ENCODE measurements at places on chromosomes 2 and 18.
A peak's percentile ranks its signal among the peaks of the same experiment; 100 is the strongest.

- no peak for DNase-seq
Measured at GRCh38 chr2:49686291-49686690, 532.0 kb upstream of the FSHR start.

- no peak for DNase-seq
Measured at GRCh38 chr2:122514451-122514996, 759.1 kb downstream of the TSN start.

DNA sequence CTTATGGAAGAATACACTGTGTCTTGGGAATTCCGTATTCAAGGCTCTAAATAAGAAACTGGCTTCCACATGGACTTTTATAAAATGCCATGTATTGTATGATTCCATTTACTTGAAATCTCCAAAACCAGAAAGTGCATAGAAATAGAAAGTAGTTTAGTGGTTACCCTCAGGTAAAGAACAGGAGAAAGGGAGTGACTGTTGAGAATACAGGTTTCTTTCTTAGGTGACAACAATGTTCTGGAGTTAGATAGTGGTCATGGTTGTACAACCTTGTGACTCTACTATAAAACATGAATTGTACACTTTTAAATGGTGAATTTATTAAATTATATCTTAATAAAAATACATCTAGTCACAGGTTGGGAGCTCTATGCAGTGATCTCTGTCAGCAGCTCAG is 481.8 kb downstream of the SPAG16 start:
- DNase-seq = no peak

DNA sequence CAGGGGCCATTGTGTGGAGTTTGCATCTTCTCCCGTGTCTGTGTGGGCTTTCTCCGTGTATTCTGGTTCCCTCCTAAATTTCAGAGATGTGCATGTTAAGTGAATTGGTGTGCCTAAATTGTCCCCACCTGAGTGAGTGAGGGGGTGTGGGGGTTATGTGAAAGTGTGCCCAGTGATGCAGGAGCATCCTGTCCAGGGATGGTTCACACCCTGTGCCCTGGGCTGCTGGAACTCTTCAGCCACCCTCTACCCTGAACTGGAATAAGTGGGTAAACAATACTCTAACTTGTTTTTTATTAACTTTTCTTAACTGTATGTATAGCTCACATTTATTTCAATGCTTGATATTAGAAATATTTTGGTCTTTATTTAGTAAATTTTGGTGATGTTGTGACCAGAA is 56.0 kb downstream of the UBE2E3 start:
- DNase-seq = no peak

DNA sequence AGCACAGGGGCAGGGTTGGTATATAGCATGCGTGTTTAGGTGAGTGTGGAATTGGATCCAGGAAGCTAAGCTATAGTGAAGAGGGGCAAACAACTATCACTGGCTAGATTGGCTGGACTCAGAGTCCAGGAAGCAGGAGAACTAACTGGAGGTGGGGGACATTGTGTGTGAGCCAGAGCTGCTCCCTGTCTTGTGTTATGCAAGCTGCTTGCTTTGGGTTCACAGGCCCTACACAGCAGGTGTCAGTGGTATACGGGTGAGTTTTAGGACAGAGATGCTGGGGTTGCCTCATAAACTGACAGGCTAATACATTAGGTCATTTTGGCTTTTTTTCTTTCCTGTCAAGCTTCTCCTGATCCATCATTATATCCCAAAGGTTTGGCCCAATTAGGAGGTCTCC is 87.5 kb downstream of the CCDC85A start:
- no peak for DNase-seq

DNA sequence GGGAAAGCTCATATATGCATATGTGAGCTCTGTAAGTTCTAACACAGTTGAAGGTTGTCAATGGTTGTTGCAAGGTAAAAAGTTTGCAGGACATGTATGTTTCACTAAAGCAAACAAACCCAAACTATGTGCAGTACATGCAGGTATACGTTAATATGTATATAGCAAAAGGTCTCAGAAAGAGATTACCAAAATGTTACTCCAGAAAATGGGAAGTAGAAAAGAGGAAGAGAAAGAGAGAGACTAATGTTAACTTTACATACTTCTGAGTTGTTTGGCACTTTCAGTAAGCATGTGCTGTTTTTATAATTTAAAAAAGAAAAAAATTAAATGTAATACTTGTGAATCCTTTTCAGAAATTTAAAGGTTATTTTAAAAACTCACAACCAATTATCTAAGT is 32.8 kb upstream of the PEX13 start:
- DNase-seq = no peak

DNA sequence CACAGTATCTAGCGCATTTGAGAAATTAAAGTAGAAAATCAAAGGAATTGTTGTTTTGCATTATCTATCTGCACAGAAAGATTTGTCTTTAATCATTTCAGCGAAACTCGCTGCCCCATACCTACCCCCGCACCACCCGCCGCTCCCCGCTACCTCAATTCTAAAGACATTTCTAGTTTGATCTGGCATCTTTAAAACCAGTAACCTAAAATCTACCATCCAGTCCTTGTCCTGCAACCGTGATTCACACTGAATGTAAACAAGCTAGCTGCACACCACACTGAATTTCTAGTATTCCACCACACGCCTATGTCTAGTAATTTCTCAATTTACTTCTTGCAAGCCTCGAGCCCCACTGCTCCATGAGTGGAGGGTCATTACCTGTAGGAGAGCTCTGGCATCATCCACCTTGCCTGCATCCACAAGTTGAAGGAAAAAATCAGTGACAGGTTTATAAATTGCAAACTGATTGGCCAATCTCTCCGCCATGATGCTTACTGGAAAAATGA is 60.1 kb downstream of the ABCG8 start:
- no peak for DNase-seq

DNA sequence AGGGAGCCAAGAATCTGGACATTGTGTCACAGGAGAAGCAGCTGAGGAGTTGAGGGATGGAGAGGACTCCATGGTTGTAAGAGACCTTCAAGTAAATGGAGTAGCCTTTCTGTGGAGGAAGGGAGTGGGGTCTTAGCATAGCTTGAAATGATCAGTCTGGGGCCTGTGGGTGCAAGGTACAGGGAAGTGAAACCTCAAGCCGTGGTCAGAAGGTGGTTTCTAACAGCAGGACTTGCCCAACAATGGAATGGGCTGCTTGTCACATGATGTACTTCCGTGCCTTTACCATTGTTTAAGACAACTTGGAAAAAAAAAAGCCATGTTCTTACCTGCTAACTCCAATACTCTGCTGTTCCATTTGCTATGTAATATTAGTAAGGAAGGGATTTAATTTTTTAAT is 140.7 kb downstream of the LDLRAD4 start:
- DNase-seq = no peak

- DNase-seq = peak; percentile 57
Measured at GRCh38 chr2:235300368-235301201, 193.3 kb upstream of the AGAP1 start.

DNA sequence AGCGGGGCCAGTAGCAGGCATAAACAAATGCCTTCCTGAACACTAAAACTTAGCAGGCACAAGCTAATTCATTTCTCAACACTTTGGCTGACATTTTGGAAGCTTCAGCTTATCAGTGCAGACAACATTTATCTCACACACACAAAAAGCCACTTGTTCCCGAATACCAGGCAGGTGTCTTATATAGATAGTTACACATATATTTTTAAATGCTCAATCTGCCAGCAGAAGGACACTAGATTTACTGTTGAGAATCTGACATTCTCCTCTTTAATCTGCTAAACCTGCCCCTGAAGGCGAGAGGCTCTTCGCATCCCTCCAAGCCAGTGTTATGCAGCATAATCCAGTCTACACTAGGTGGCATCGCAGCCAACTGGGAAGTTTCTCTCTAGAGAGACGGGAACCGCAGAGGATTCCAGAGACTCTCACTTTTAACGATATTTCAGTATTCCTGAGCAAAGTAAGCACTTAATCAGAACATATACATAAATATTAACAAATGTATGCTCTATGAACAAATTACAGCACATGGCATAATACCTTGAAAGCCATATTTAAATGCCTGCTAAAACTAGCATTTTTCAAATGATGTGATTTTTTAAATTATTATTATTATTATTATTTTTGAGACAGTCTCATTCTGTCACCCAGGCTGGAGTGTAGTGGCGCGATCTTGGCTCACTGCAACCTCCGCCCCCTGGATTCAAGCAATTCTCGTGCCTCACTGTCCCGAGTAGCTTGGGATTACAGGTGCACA is 90.2 kb upstream of the SCG2 start:
- DNase-seq = peak; percentile 30

- DNase-seq = no peak
Measured at GRCh38 chr2:28129955-28130695, 239.6 kb downstream of the BABAM2 start.

GRCh38 chr18:23186781-23187180 is 51.5 kb downstream of the CABLES1 start:
- DNase-seq = no peak

DNA sequence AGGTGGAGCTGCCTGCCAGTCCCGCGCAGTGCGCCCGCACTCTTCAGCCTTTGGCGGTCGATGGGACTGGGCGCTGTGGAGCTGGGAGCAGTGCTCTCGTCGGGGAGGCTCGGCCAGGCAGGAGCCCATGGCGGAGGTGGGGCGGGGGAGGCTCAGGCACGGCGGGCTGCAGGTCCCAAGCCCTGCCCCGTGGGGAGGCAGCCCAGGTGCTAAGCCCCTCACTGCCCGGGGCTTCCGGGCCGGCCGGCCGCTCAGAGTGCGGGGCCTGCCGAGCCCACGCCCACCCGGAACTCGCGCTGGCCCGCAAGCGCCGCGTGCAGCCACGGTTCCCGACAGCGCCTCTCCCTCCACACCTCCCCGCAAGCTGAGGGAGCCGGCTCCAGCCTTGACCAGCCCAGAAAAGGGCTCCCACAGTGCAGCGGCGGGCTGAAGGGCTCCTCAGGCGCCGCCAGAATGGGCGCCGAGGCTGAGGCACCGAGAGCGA is 316.4 kb downstream of the RND3 start:
- DNase-seq = no peak

DNA sequence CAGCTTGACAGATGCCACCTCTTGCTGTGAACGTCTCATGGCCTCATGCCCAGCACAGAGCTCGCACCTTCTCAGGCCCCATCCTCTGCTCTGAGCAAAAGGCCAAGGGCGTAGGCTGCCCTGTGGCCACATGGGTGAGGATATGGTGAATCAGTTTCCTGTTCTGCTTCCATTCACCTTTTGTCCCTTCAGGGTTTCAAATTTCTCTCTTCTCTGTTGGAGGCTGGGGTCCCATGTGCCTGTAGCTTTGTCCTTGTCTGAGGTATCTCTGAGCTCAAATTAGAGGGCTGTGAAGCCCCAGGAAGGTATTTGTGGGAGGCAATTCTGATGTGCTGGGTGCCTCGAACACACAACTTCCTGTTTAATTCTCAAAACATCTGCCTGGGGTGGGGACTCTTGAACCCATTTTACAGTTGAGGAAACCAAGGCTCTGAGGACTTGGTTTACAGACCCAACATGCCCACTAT is 29.0 kb downstream of the ZAP70 start:
- no peak for DNase-seq

GRCh38 chr2:24577481-24577880 is 86.4 kb downstream of the NCOA1 start:
- no peak for DNase-seq

DNA sequence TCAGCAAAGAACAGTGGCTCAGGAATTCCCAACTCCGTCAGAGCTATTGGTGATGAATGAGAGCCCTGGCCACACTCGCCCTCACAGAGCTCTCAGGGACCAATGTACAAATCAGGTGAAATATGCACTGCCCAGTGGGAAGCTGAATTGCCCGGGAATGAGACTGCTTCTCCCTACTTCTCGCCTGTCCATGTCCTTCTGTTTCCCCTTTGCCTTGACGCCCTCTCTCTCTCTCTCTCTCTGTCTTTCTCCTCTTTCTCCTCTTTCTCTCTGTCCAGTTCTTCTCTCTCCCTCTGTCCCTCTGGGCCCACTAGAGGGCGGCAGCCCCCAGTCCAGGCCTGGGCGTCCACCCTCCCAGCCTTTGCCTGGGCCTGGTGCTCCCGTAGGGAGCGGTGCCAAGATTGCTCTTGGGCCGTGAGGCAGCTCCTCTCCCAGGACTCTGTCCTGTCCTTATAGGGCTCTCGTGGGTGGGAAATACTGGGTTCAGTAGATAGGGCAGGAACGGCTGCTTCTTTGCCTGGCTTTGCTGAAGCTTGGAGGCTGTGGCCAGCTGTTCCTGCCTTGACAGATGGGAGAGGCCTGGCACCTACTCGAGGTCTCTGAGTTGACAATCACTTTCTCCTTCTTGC is 28.4 kb upstream of the PUM2 start:
- DNase-seq = peak; percentile 71

GRCh38 chr2:212540341-212540740 is 1.7 kb upstream of the ERBB4 start:
- no peak for DNase-seq

- no peak for DNase-seq
Measured at GRCh38 chr2:233013027-233013461, at the start of gene NGEF. Gene NGEF (minus strand): TSS chr2:233013256. CDS start chr2:232974890, 38,366 bp downstream.

GRCh38 chr18:8503248-8503647 is 106.0 kb upstream of the RAB12 start:
- DNase-seq = peak; percentile 89

- DNase-seq = peak; percentile 81
Measured at GRCh38 chr2:129661935-129662334, 317.5 kb upstream of the RAB6C start.

DNA sequence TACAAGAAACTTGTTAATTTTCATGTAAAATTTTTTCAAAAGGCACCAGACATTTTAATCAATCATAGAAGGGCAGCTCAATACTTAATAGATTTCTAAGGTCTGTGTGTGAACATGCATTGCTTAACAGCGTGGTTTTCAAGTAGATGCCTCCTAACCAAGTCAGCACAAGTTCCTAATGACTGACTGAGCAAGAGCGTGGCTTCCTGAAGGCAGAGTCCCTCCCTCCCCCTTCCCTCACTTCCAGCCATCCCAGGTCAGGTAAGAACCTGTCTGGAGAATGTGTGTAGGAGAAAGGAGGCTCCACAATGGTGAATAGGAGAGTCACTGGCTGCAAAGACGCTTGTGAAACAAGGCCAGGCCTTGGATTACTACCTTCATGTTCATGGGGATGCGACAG is 33.5 kb upstream of the DAPL1 start:
- no peak for DNase-seq

GRCh38 chr2:60899230-60899891 is 18.0 kb downstream of the REL start:
- DNase-seq = no peak

- DNase-seq = no peak
Measured at GRCh38 chr2:239116456-239117246, 268.8 kb downstream of the TWIST2 start.

DNA sequence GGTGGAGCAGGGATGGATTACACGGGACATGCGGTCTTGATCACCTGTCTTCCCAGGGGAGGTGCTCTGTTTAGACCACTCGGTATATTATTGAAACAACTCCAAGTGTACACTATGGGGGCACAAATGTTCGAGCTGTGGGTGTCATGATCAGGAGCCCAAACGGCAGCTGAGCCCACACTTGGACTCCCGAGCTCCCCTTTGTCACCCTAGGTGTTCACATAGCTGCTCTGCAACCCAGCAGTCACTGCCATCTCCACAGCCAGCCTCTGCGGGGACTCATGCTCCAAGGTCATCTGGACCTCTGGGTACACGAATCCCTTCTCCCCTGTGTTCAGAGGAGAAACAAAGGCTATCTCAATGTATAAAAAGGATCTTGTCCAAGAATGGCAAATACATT is 46.0 kb downstream of the CAPN13 start:
- DNase-seq = no peak
